ENCODE measurements at places on chromosomes 3 and 15.

DNA sequence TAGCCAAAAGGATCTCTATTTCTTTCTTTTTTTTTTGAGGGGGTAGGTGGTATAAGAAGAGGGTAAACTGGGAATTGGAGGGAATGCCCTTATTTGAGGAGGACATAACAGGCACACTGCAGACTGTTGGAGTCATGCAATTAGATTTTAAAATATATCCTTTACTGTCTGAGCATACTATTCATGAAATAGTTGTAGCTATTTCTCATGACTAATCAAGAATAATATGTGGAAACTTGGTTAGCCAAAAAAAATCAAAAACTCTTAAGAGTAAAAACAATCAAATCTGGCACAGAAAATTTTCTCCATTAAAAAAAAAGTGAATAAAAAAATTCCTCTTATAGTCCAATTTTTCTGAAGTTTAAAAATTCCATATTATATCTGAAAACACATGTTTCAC lies 174.9 kb downstream of the SCAPER start:
- no peak for DNase-seq

DNA sequence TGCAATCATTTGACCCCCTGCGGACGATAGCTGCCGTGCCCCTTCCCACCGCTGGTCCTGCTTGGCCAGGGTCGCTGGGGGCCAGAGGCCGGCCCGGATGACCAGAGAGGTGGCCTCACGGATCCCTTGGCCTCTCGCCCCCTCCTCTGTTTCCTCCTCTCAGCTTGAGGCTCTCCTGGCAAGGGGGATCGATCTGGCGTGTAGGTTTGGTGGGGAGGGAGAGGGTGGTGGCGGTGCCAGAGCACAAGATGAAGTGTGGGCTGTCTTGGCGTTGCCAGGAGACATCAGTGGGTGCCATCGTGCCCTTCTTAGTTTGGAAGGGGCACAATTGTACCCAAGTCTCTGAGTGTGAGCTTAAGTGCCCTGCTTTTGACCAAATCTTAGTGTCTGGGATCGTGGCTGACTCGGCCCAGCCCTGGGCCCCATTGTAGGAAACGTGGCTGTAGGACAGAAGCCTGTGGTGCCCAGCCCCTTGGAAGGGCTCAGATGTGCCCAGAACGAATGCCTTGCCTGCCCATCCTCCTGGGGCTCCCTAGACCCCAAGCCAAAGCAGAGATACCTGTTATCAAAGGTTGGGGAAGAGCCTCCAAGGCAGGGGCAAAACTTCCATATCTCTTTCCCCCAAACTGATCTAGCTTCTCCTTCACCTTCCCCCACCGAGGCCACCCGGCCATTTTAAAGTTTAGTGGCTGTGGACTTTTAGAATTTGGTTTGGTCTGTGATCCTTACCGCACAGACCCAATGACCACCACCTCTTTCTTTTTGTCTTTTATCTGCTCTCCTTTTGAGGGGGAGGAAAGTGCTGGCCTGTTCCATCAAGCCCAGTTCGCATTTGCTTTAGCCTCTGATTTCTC lies 14.4 kb downstream of the NR2F2 start:
- no peak for DNase-seq

- no peak for DNase-seq
Observed at GRCh38 chr3:81620849-81621248, 140.6 kb downstream of the GBE1 start.

- DNase-seq = no peak
Observed at GRCh38 chr3:134081211-134081610, 51.5 kb upstream of the SLCO2A1 start.

DNA sequence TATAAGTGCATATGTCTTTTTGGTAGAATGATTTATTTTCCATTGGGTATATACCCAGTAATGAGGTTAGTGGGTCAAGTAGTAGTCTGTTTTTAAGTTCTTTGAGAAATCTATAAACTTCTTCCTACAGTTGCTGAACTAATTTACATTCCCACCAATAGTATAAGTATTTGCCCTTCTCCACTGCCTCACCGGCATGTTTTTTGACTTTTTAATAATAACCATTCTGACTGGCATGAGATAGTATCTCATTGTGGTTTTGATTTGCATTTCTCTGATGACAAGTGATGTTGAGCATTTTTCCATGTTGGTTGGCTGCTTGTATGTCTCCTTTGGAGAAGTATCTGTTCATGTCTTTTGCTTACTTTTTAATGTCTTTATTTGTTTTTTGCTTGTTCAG lies 94.1 kb upstream of the TP63 start:
- no peak for DNase-seq

GRCh38 chr3:24120434-24120833 lies 175.3 kb downstream of the NR1D2 start:
- DNase-seq = no peak

DNA sequence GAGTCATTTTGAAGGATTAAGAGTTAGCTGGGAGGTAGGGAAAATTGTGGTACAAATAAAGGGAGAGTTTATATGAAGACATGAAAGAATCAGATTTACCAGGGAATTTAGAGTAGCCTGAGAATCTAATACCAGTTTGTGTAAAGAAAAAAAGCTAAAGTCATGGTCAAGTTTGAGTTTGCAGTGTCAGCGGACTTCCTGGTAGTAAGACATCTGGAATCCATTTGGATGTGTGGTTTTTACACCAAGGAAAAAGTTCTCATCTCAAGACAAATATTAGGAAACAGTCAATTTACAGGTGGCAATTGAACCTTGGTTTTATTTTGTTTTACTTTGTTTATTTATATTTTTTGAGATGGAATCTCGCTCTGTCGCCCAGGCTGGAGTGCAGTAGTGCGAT lies 1.5 kb upstream of the P2RY12 start:
- DNase-seq = no peak

GRCh38 chr15:33518421-33518820 lies 207.7 kb downstream of the RYR3 start:
- DNase-seq = no peak

- no peak for DNase-seq
Observed at GRCh38 chr3:197505796-197506548, 49.8 kb downstream of the BDH1 start.

GRCh38 chr3:170908235-170909116 lies at the start of gene EIF5A2:
Gene EIF5A2, minus strand, starts transcription at chr3:170908637. Its CDS starts 831 bp downstream, at chr3:170907806.
- DNase-seq = peak; percentile 93

DNA sequence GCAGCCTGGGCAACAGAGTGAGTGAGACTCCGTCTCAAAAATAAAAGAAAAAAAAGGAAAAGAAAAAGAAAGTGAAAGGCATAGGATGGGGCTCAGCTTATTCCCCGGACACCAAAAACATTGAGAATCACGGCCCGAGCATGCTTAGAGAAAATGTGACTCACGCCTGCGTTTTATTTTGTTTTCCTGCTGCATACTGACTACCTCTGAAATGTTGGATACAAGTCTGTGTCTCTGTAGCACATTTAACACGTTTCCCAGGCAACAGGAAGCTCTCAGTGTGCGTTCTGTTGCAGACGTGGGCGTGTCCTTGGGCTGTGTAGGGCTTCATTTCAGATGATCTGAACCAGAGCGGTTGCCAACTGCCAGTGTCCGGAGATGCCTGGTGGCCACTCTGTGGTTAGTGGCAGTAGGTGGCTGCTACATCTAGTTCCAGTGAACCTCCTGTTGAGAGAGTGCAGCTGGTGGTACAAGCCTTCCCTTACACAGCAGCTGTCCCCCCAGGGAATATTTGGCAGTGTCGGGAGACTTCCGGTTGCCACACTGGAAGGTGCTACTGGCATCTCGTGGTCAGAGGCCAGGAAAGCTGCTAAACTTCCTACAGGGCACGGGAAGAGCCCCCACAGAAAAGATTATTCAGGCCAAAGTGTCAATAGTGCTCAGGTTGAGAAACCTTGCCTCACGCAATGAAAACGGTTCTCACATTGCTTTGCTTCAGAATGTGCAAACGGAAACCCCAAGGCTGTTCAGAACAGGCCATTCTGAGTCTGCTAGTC lies 3.0 kb downstream of the SLC51A start:
- peak; percentile 47 for DNase-seq

- no peak for DNase-seq
Observed at GRCh38 chr15:45391746-45392583, 13.6 kb upstream of the GATM start.
